Heart right ventricle (tissue), 16 donors: ENCODE measurements at places on chromosomes 11 and 22. TPM values are rescaled to one million over a fixed set of nuclear protein-coding genes. Genes with fewer than 3 reads are reported as not detected.

SLC22A8 gene
- total RNA-seq: not detected

PRSS23 gene
- total RNA-seq: 6.9 TPM

GRCh38 chr22:47337161-47337621, 574.7 kb downstream of the TBC1D22A start:
- DNase-seq: no peak

APOA4 gene
- not detected for total RNA-seq

VPREB1 gene
- total RNA-seq: not detected
